NCI-H1105 (cell line): ENCODE measurements at places on chromosomes 6 and 20.

DNA sequence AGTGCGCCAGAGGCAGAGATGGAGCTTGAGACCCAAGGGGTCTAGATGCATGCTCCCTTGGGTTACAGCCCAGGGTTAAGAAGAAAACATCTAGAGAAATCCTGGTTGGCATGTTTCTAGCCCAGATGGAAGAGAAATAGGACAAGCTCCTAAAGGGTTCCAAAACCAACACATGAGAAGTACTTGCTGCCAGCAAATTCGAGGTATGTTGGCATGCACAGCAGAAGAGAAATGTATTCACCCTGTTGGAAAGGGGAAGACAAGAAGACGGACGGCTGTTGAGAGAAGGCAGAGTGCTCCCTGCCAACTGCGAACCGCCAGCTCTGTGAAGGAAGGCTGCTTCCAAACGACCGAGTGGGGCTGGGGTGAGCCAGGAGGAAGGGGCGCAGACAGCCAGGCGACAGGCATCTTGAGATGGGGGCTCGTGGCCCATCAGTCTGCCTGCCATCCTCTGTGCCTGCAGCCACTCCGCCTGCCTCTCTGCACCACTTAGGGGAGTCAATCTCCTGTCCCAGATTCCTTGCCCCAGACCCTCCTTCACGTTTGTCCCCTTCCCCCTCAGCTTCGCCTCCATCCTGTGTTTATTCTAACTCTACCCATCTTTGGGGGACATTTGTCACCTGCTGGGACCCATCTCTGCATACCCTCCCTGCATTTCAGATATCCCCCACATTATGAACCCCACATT lies 249.2 kb downstream of the CDC5L start:
- DNase-seq, result no peak

DNA sequence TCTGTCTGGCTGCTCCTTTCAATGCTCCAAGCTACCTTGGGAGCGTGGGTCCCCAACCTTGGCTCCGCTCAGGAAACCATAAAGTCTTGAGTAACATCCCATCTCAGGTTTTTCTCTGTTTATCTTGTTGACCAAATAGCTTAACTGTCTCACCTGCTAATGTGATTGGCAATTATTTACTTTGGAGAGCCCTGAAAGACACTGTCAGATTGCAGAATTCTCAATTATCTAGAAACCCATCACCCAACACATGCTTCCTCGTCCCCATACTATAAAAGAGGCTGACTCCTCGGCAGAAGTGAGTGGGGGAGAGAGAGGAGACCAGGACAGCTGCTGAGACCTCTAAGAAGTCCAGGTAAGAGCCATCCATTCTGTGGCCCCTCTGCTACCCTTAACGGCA lies at the start of gene BPIFA1:
Gene BPIFA1, plus strand, starts transcription at position 301 of the 400 bp plus-strand sequence. CDS start 1,716 bp downstream, outside the sequence.
- DNase-seq, result no peak

- DNase-seq, result no peak
Observed at GRCh38 chr6:138803861-138804260, 8.0 kb downstream of the ECT2L start.

GRCh38 chr6:42401613-42401951 lies 50.1 kb downstream of the TRERF1 start:
- no peak for DNase-seq

DNA sequence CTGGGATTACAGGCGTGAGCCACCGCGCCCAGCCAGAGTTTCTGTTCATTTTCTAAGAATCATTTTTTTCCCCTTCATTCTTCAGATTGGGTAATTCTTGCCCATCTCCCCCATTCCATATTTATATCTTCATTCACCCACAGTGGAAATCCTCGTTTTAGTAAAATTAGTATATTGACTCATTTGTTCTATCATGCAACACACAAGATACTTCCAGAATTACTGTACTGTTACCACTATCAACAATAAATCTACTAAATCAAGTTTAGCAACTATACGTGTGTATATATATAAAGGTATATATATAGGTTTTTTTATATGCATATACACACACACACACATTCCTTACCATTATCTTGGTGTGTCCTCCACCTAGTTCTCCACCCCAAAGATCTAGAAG lies 41.2 kb upstream of the KCNG1 start:
- no peak for DNase-seq

GRCh38 chr6:6685249-6686040 lies 96.9 kb downstream of the LY86 start:
- no peak for DNase-seq

DNA sequence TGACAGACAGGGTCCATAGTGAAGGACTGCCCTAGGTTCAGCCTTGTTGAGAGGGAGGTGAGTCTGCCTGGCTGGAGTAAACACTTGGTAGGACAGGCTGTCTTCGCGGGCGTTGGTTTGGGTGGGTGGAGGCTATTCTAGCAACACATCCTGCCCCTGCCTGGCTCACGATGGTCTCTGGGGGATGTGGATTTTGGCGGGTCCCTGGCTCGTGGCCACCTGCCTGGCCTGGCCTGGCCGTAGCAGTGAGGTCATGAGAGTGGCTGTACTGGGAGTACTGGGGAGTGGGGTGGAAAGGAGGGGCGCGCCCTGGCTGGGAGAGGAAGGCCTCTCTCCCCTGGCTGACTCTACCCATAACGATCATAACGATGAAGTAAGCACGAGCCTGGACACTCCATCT lies 30.2 kb upstream of the MRPS18A start:
- no peak for DNase-seq

DNA sequence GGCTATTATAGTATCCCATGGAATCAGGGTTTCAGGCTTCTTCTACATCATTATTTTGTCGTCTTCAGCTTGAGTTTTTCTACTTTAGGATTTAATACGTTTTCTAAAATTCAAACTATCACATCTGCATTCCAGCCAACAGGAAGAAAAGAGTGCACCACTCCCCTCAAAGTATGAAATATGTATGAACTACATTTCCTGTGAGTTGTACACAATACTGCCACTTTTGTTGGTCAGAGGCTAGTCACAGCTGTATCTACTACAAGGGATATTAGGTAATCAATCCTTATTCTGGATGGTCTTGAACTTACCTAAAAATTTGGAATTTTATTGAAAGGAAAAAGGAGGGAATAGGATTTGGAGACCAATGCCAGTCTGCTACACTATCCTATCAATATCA lies 235.6 kb upstream of the TBX18 start:
- DNase-seq, result no peak

DNA sequence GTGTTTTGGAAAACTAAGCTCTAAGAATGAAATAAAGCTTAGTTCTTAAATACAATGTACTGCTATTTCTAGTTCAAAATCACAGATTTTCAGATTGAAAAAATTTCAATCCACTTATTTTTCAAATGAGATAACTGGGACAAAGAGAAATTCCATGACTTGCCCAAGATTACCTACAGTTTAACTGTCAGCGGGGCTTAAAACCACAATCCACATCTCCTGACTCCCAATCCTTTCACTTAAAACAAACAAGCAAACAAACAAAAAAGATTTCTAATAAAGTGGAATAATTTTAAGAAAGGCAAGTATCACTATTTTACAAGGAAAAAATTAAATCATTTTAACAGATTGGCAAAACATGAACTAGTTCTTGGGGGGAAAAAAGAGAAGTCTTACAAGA lies 4.2 kb downstream of the PHIP start:
- no peak for DNase-seq

GRCh38 chr6:129634411-129635230 lies 75.4 kb downstream of the ARHGAP18 start:
- DNase-seq, result no peak

- no peak for DNase-seq
Observed at GRCh38 chr20:52869698-52870501, 102.3 kb upstream of the TSHZ2 start.

DNA sequence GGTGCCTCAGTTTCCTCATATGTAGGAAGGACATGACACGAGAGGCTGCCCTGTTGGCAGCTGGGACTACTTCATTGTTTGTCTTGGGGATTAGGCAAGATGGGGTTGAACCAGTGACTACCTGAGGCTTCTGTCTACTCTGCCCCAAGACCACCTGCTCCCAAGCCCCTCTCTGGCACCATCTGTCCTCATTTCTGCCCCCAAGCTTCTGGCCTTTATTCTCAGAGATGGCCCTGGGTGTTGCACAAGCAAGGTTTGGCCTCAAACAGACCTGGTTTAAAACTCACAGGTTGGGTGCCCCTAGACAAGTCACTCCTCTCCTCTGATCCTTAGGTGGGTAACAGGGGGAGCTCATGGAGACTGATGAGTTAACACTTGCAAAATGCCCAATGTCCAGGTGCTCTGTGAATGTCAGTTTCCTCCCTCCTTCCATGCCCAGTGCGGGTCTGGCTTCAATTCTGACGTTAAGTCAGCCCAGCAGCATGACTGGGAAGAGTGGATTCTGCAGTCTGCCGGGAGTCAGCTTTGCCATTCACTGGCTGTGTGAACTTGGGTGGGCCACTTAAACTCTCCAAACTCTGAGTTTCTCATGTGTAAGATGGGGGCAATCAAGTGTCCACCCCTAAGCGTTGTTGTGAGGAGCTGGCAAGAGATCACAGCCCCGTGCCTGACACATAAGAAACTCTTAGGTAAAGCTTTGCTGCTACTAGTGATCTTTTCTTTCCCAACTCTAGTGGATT lies 84.5 kb upstream of the TOX2 start:
- no peak for DNase-seq

- DNase-seq, result no peak
Observed at GRCh38 chr20:45445805-45446562, 23.6 kb upstream of the WFDC2 start.

GRCh38 chr6:28947831-28948270 lies 24.1 kb upstream of the TRIM27 start:
- no peak for DNase-seq

DNA sequence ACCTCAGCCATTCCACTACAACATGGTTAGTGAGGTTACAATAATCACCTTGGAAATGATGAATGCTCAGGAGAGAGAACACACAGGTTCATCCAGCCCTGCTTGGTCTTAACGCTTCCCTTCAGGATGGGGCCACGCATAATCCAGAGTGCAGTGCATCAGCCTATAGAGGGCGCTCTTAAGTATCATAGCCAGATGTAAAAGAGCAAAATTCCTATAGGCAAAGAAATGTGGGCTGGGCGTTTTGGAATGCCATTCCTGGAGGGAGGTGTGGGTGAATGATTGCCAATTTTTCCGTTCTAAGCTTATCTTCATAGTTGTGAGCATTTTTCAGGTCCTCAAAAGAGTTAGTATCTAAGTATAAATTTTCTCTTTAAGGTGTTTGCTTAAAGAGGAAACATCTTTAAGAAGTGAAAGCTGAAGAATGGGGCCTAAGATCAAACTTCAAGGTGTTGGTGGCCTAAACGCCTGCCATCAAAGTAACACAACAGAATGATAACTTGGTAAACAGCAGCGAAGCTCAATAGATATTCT lies 1.8 kb downstream of the RIPOR2 start:
- no peak for DNase-seq

GRCh38 chr6:154488802-154489437 lies 21.6 kb downstream of the CNKSR3 start:
- DNase-seq, result no peak

GRCh38 chr20:52589251-52589812 lies 382.8 kb upstream of the TSHZ2 start:
- DNase-seq, result no peak

DNA sequence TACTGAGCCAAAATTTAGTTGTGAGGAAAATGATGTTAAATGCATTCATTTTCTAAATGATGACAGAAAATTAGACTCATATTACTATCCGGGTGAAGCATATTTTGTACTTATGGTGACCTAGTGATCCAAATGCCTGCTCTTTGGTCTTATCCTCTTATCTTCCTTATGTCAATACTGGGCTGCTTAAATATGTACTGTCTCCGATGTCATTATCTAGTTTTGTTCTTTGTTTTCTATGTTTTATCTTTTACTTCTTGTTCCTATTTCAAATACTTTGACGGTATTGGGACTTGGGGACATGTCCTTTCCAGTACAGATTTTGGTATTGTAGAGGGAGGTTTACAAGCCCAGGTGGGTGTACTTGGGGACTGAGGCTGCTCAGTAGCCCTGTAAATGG lies 124.6 kb upstream of the ESR1 start:
- no peak for DNase-seq

- DNase-seq, result no peak
Observed at GRCh38 chr6:127586372-127586771, 9.4 kb downstream of the C6orf58 start.

DNA sequence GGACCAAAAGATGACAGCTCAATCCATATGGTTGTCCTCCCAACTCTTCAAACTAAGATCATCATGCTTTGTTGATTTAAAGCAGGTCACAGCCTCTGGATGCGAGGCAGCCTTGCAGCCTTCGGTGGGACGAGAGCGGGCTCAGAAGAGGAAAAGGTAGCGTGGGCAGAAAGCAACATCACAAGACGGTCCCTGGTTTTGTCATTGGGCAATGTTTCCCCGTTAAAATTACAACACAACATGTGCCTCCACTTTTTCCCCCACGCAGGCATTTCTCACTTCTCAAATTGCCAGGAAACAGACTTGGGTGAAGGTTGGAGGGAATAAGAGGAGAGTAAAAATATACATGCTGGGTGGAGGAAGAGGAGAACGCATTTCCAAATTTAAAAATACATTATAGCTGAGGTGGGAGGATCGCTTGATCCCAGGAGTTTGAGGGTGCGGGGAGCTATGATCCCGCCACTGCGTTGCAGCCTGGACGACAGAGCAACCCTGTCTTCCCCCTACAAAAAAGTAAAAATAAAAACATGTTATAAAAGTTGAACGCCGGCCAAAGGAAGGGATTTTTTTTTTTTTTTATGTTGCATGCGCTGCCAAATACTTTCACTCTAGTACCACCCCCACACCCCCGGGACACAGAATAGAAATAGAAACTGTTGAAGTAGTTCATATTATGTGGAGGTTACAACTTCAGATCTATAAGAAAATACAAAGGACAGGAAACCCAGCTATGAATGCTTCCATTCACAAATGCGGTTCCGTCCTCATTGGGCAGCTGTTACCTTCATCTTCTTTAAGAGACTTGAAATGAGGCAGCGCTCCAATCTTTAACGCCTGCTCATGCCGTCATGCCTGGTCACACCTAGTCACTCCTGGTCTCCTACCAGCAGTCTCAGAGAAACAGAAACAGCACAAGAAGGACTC lies 13.9 kb upstream of the NAA20 start:
- no peak for DNase-seq

DNA sequence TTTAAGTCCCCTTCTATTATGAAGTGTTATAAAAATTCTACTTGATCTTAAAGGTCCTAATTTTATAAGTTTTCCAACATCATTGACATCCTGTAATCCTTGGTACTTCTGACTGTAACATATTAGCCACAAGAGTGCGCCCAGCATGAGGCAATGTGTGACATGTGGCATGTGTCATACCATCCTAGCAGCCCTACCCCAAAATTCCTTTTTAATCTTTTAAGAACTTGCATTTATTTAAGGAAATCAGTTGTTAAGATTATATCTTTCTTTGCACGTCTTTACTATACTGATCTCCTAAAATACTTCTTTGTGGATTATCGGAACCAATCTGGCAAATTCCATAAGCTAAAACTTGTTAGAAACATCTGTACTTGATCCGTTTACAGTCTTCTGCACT lies 167.1 kb upstream of the SLC24A3 start:
- DNase-seq, result no peak

GRCh38 chr6:140355476-140355875 lies 981.0 kb upstream of the CITED2 start:
- DNase-seq, result no peak
